Endothelial cell of umbilical vein (primary cell): ENCODE measurements at places on chromosomes 7 and 10. TPM values are rescaled to one million over a fixed set of nuclear protein-coding genes. Genes with fewer than 3 reads are reported as not detected.

- DNase-seq: no peak
These were observed 19.5 kb downstream of the COL28A1 start for GRCh38 chr7:7516156-7516555.

Gene C10orf105
- polyA plus RNA-seq: not detected in 2 replicates

DNA sequence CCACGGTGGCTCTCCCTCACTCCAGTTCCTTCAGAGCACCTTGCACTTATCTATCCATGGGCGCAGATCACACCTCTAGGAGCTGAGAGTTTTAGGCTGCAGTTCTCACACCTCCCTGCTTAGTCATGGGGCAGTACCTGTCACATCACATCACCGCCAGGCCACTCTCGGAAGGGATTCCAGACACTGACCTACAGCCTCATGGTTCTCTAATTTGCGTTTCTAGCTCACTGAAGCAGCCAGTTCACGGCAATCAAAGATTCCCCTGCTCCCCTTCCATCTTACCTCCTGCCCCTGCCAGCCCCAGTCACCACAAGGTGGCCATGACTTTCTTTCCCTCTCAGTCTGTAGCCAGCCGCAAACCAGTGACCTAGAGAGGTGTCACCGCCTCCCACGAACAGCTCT is 34.2 kb downstream of the ADRB1 start:
- DNase-seq: no peak

GRCh38 chr7:102917436-102918353 is 4.9 kb downstream of the LRRC17 start:
- no peak for DNase-seq

Gene CDHR1
- polyA plus RNA-seq: 0.11 and 0.13 TPM in 2 replicates

GRCh38 chr10:68105820-68106219 is 3.5 kb upstream of the MYPN start:
- DNase-seq: no peak

- DNase-seq: no peak
These were observed 382.6 kb upstream of the SHH start for GRCh38 chr7:156194813-156195212.

GRCh38 chr7:155994279-155994811 is 182.1 kb upstream of the SHH start:
- DNase-seq: no peak

- DNase-seq: no peak
These were observed 35.2 kb downstream of the PPIF start for GRCh38 chr10:79382491-79382941.
